Fibroblast of skin of left quadriceps (primary cell): ENCODE measurements at places on chromosomes 12 and 14.

DNA sequence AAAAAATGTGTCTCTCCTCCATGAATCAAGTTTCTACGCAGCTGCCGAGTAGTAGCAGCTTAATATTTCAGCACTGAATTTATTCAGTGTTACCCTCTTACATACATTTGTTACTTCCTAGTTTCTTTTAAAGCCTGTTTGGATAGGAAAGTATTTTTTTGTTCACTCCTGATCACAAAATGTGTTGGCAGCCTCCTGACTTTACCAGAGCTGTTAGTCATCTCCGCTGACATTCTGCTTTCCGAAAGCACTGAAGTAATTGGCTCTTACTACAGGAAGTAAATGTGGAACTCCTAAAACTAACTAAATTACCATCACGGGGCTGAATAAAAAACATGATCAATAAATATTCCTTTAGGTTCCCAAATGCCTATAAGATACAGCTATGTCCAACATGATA is 225.5 kb downstream of the EPS8 start:
- DNase-seq, result no peak

GRCh38 chr12:778615-779014 is 26.2 kb downstream of the WNK1 start:
- DNase-seq, result no peak

DNA sequence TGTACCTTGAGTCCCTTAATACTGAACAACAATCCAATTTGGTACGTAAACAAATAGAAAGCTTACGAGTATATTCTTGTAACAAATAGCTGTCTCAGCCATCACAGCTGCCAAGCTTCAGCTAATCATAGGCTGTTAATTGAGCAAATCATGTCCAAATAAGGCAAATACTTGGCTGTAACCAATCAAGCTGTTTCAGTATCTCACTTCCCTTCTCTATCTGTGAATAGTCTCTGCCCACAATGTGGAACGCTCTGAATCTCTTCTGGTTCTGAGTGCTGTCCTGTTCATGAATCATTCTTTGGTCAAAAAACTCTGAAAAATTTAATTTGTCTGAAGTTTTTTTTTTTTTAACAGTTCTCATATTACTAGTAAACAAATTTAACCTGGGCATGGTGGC is 5.8 kb upstream of the NEMF start:
- no peak for DNase-seq

DNA sequence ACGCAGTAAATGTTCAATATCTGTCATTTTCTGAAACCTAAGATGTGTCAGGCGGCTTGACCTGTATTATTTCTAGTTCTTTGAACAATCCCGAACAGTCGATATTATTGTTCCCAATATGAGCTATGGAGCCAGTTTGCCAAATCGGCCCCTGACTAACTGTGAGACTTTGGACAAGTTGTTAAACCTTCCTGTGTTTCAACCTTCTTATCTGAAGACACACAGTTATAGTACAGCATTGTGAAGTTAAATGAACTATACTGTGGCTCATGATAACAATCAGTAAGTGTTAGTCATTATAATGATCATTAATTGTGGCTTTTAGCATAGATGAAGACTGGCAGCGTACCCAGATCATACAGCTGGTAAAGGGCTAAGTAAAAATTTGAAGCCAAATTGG is 23.4 kb downstream of the DDX47 start:
- DNase-seq, result no peak

GRCh38 chr14:87073880-87074570 is 919.0 kb downstream of the GALC start:
- DNase-seq, result no peak

DNA sequence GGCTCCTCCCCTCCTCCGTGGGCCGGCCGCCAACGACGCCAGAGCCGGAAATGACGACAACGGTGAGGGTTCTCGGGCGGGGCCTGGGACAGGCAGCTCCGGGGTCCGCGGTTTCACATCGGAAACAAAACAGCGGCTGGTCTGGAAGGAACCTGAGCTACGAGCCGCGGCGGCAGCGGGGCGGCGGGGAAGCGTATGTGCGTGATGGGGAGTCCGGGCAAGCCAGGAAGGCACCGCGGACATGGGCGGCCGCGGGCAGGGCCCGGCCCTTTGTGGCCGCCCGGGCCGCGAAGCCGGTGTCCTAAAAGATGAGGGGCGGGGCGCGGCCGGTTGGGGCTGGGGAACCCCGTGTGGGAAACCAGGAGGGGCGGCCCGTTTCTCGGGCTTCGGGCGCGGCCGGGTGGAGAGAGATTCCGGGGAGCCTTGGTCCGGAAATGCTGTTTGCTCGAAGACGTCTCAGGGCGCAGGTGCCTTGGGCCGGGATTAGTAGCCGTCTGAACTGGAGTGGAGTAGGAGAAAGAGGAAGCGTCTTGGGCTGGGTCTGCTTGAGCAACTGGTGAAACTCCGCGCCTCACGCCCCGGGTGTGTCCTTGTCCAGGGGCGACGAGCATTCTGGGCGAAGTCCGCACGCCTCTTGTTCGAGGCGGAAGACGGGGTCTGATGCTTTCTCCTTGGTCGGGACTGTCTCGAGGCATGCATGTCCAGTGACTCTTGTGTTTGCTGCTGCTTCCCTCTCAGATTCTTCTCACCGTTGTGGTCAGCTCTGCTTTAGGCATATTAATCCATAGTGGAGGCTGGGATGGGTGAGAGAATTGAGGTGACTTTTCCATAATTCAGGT is at the start of gene PSEN1:
Gene PSEN1 (plus strand): TSS at position 121 of the 839 bp plus-strand sequence. CDS start 11,513 bp downstream, outside the sequence.
- peak; percentile 83 for DNase-seq

DNA sequence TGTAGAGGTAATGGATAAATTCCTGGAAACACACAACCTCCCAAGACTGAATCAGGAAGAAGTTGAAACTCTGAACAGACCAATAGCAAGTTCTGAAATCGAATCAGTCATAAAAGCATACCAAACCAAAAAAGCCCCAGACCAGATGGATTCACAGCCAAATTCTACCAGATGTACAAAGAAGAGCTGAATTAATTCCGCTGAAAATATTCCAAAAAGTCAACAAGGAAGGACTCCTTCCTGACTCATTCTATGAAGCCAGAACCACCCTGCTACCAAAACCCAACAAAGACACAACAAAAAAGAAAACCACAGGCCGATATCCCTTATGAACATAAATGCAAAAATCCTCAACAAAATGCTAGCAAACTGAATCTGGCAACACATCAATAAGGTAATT is 81.5 kb downstream of the SLC38A4 start:
- DNase-seq, result no peak

DNA sequence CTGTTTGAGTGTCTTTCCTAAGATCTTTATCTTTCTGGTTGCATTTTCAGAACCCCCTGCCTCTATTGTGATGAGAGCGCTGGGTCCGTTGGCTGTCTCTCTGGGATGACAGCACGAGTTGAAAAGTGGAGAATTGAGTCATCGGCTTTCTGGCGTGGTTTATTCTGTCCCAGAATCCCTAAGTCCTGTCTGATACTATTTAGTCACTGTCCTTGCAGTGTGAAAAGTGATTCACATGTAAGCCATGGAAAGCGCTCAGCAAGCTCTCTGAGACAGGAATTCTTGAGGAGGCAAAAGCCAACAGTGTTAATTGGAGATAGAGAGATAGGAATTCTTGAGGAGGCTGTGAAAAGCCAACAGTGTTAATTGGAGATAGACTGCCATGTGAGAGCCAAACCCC is 121.7 kb downstream of the CHST11 start:
- peak; percentile 53 for DNase-seq

- DNase-seq, result no peak
Measured at GRCh38 chr14:69698572-69698971, 68.4 kb upstream of the SRSF5 start.

GRCh38 chr12:104011253-104011652 is 38.7 kb downstream of the GLT8D2 start:
- peak; percentile 65 for DNase-seq

DNA sequence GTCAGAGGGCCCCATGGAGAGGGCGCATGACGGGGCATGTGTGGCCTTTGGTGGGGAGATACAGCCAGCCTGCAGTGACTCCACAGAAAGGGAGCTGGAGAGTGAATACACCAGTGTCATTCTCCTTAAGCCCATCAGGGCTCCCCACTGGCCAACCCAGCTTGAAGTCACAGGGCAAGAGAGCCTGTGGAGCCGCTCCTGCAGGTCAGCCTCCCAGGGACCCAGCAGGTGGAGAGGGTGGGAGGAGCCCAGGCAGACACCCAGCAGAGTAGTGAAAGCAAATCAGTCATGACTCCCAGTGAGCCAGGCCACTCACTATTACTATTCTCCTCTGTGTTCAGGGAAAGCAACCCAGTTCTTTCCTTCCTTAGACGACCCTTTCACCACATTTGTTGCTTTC is 110.0 kb upstream of the CPM start:
- no peak for DNase-seq

DNA sequence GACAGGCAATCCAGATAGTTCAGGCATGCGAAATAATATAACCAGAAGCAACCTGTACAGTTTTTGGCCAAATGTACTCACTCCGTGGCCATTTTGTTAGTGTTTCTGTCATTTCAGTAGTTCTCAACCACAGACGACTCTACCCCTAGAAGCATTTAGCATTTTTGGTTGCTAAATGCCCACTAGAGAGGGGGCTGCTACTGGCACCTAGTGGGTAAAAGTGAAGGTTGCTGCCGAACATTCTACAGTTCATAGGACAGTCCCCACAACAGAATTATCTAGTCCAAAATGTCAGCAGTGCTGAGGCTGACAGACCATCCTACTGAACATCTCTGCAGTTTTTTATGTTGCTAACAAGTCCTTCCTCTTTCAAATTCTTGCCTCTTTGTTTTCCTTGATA is 107.4 kb downstream of the TSHR start:
- no peak for DNase-seq

DNA sequence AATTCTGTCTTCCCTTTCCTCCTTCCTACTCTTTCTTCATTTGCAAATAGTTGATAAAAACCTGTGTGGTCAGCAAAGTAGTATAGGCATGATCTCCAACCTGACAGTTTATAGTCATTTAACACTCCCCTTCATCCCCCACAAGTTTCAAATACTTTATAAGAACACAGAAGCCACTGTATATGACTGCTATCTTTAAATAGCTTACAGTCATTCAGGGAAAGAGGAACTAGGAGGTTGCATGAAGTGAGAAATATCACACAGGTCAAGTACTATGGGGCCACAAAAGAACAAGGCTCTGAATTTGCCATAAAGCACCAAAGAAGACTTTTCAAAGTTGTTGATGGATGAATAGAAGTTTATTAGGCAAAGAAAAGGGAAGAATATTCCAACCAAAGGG is 431.3 kb downstream of the NPAS3 start:
- no peak for DNase-seq

DNA sequence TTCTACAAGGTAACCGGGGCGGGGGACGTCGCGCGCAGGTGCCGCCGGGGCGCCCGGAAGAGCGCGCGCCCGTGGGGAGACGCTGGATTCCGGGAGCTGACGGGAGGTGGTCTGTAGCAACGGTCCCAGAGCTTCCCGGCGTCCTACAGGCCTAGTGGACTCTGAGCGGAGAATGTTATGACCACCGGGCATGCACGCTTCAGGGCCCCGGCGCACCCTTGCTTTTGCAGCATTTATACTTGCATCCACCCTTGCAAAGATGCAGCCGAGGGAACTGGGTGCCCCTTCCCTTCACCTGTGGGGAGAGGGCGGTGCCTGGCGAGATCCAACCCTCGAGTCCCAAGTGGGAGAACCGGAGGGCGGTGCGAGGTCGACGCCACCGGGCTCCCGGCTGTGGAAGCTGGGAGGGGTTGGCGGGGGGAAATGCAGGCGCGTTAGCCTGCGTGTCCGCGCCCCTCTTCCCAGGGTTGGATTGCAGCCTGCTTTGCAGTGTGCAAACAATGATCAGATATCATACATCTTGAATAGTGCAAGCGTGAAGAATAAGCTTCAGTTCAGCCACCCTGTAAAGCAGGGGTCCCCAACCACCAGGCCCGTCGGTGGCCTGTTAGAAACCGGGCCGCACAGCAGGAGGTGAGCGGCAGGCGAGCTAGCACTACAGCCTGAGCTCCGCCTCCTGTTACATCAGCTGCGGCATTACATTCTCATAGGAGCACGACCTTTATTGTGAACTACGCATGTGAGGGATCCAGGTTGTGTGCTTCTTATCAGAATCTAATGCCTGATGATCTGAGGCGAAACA is 576 bp downstream of the ERP29 start:
- peak; percentile 42 for DNase-seq

GRCh38 chr12:101110866-101111265 is 99.2 kb downstream of the SLC5A8 start:
- DNase-seq, result no peak

DNA sequence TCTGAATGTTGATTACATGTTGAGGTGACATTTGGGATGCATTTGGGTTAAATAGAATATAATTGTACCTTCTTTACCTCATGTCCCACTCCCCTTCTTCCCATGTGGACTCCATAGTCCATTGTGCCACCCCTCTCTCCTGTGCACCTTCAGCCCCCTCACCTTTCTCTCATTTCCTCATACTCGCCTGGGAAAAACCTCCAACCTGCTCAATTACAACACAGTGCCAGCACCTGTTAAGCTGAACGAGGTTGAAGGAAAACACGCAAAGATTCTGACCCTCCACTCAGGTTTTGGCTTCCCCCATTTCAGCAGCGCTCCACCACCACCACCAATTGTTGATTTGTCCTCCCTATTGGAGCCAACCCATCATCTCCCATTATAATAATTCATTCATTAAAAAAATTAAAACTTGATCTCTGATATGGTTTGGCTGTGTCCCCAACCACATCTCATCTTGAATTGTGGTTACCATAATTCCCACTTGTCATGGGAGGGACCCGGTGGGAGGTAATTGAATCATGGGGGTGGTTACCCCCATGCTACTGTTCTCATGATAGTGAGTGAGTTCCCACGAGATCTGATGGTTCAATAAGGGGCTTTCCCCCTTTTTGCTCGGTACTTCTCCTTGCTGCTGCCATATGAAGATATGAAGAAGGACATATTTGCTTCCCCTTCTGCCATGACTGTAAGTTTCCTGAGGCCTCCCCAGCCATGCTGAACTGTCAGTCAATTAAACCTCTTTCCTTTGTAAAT is 33.7 kb upstream of the PPP2R5C start:
- DNase-seq, result no peak

- peak; percentile 36 for DNase-seq
Measured at GRCh38 chr14:76761136-76761959, at the start of gene VASH1. Gene VASH1, plus strand, starts transcription at chr14:76761468. Its CDS starts 1,354 bp downstream, at chr14:76762822.

GRCh38 chr12:102480406-102480805 is at the start of gene IGF1:
Gene IGF1, minus strand, starts transcription at chr12:102480563. Its CDS starts 182 bp downstream, at chr12:102480381.
- no peak for DNase-seq
